ENCODE measurements at places on chromosomes 16 and 17.

GRCh38 chr16:81366316-81366932, 51.7 kb downstream of the GAN start:
- no peak for DNase-seq

- no peak for DNase-seq
These were observed 28.6 kb downstream of the GTF3C1 start for GRCh38 chr16:27520982-27521673.

- no peak for DNase-seq
These were observed 9.3 kb upstream of the RNF135 start for GRCh38 chr17:30961209-30962188.

DNA sequence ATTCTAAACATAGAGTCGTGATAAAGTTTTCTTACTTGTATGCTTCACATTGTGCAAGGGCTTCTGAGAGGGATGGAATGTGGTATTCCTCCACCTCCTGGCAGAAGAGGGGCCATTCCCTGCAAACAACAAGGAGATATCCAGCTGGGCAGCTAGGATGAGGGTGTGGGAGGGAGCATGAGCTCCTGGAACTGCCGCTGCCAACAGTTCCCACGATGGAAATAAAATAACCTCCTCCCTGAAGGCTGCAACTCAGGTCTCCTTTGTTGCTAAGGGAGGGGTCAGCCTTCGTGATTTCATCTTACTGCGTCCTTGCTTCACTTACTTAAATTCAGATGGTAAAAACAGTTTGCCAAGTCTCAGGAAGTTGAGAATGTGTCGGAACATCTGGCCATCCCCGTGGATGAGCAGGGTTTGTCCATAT, 15.6 kb downstream of the PLEKHG4 start:
- DNase-seq, result no peak

DNA sequence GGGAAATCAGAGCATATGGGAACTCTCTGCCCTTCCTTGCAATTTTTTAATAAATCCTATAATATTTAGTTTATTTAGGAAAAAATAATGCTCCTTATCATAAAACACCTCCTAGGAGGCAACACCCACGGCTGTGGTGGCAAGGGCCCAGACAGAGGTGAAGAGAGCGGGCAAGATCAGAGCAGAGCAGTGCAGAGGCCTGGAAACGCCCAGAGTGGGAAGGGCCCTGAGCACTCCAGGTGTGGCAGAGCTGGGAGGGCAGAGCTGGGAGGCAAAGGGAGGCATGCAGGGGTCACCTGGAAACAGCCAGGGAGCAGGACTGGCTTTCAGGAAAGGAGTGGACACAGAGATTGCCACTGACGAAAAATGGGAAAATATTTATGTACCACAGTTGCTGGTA, 17.3 kb downstream of the FBXO31 start:
- DNase-seq, result no peak

- DNase-seq, result no peak
These were observed 62.1 kb downstream of the TOM1L2 start for GRCh38 chr17:17910060-17910459.

DNA sequence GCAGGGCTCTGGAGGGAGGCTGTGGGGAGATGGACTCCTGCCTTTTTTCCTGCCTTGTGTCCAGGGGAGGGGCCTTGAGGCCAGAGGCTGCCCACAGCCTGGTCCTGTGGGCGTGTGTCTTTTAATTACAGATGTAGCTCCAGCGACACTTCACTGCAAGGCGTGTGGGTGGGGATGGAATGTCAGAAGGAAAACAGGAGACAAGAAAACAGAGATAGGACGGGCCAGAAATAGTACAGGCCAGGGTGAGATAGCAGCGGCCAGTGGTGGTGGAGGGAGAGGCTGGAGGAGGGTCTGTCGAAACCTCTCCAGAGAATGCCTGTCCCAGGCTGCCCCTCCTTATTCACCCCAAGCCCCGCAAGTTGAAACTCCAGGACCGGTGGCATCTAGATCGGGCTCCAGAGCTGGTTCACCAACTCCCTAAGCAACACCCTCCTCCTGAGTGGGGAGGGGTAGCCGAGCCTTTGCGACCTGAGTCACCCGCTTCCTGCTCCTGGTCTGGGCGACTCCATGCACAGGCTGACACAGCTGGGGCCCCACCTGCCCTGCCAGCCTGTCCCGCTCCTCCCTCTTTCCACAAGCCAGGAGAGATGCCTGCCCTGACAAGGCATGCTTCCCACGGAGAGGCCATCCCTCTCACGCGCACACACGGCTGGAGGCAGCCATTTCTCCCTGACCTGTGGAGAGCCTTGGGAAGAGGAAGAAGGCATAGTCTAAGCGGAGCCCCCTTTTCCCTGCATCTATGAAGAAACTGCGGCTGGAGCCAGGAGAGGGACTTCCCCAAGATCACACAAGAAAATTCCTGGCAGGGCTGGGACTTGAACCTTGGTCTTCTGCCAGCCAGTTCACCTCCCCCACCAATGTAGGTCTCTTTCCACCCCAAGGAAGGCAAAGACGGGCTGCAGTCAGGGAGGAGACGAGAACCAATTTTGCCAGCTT, 6.6 kb upstream of the JUP start:
- DNase-seq, result no peak

- DNase-seq, result no peak
These were observed 204.8 kb downstream of the HAPSTR1 start for GRCh38 chr16:9296271-9296590.

DNA sequence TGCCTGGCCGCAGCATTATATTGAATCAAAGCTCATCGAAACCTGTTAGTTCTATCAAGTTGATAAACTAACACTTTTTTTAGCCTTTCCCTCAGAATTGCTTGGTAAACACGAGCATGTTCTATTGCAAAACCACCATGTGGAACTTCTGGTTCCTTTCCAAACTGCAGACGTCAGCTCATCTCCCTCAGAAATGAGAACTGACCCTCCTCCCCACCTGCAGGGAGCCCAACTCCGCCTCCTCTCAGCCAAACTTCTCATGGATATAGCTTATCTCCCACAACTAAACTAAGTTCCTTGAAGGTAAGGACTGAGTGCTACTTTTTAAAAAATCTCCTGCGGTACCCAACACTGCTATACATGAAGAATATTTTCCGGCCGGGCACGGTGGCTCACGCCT, 6.7 kb downstream of the SHMT1 start:
- no peak for DNase-seq

GRCh38 chr16:85634747-85635544, 21.8 kb downstream of the GSE1 start:
- no peak for DNase-seq

GRCh38 chr16:2037647-2038381, 9.8 kb downstream of the NTHL1 start:
- no peak for DNase-seq

GRCh38 chr16:75924397-75924796, 198.1 kb upstream of the CPHXL start:
- no peak for DNase-seq

Measured in stimulated activated CD8-positive, alpha-beta memory T cell treated with anti-CD3 and anti-CD28 coated beads, Interleukin-4, amount 100 ng/mL, for 1 hour (primary cell).